ENCODE measurements at places on chromosomes 2 and 18.

- no peak for DNase-seq
- no peaks in the 10 kb centered on the region for H3K36me3 ChIP-seq
- H3K4me1 ChIP-seq, result no peaks in the 10 kb centered on the region
- peaks cover 8% of the 10 kb centered on the region for H3K27me3 ChIP-seq
These were observed 444.2 kb downstream of the LRATD1 start for GRCh38 chr2:15076668-15077067.

DNA sequence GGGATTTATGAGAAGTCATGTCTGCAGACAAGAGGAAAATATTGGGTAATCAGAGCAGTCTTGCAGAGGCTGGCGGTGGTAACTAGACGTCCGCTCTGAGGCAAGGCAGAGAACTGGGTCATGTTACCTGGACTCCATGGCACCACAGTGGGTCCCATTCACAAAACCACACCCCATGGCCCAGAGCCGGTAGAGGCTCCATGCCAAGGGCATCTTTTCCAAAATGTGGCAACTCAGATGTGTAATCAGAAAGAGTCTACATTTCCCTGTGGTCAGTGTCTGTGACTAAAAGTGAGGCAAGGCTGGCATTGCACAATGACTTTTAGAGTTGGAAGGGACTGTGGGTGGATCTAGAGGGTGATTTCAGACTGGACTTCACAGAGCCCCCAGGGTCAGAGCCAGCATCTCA is 113.1 kb downstream of the MREG start:
- H3K4me1 ChIP-seq, result no peaks in the 10 kb centered on the region
- H3K27ac ChIP-seq, result no peak overlapping the region
- no peak for DNase-seq
- no peaks in the 10 kb centered on the region for H3K27me3 ChIP-seq
- no peaks in the 10 kb centered on the region for H3K36me3 ChIP-seq

GRCh38 chr18:37764541-37765288 is 199.1 kb upstream of the CELF4 start:
- H3K27ac ChIP-seq, result no peak overlapping the region
- H3K36me3 ChIP-seq, result no peaks in the 10 kb centered on the region
- no peaks in the 10 kb centered on the region for H3K4me1 ChIP-seq
- no peaks in the 10 kb centered on the region for H3K27me3 ChIP-seq
- H3K4me3 ChIP-seq, result no peak overlapping the region

DNA sequence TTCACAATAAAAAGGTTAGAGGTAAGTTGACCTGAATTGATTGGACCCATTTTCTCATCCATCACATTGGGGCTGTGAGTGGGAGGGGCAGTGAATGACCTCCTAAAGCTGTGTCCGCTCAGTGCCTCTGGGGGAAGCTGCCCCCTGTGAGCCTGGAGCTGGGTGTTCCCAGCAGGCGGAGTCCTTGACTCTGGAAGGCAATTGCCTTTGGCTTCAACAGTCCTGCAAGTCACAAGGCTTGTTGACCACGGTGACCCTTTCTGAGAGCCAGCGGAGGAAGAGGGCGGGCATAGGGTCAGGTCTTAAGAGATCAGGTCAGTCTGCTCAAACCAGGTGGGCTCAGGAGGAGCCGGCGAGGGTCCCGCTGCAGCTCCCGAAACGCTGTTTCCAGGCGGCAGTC is 1.1 kb upstream of the CIDEA start:
- H3K27me3 ChIP-seq, result peaks cover 91% of the 10 kb centered on the region
- no peak for DNase-seq
- H3K4me1 ChIP-seq, result peaks cover 19% of the 10 kb centered on the region
- no peak overlapping the region for H3K27ac ChIP-seq
- H3K36me3 ChIP-seq, result no peaks in the 10 kb centered on the region

DNA sequence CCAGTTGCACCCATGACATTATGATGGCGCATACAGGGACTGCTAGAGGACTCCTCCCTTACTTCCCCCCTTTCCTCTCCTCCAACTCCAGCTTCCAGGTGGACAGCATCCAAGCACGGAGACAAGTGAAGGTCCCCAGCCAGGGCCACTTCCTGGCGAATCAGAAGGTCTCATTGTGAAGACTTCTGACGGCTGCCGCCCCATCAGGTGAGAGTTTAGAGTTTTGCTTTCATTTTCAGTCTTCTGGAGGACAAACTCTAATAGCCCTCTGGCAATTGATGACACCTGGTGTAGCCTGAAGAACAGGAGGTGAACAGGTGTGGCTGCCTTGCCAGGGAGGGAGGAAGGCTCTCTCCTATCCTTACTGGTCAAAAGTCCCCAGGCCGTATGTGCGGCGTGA is 77.3 kb upstream of the KCNH7 start:
- no peak for DNase-seq
- H3K4me3 ChIP-seq, result no peak overlapping the region
- no peaks in the 10 kb centered on the region for H3K27me3 ChIP-seq

DNA sequence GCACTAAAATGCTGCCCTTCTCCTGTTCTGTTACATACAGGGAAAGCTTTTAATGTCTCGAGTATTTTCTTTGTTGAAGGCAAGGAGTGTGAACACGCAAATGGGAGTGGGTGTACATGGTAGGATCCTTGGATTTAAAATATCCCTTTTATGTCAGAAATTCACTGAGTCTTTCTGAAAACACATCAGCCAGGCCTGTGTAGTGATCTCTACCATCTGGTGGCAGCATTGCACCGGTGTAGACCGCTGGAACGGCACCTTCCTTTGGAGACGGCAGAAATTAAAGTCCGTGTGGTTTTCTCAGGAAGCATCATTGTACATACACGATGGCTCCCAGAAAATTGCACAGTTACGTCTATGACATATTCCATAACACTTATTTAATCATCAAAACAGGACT is 515.8 kb downstream of the GALR1 start:
- no peak overlapping the region for H3K27ac ChIP-seq
- H3K4me3 ChIP-seq, result no peak overlapping the region
- DNase-seq, result no peak
- peaks cover 42% of the 10 kb centered on the region for H3K27me3 ChIP-seq

- no peak for DNase-seq
- no peaks in the 10 kb centered on the region for H3K27me3 ChIP-seq
- no peak overlapping the region for H3K4me3 ChIP-seq
- H3K27ac ChIP-seq, result peak overlapping the region; percentile 21
- H3K36me3 ChIP-seq, result peaks cover 15% of the 10 kb centered on the region
These were observed 18.6 kb downstream of the PRKD3 start for GRCh38 chr2:37306024-37306423.

GRCh38 chr2:75833386-75833785 is 122.7 kb upstream of the GCFC2 start:
- no peaks in the 10 kb centered on the region for H3K36me3 ChIP-seq
- H3K27ac ChIP-seq, result no peak overlapping the region
- peaks cover 4% of the 10 kb centered on the region for H3K27me3 ChIP-seq
- no peak overlapping the region for H3K4me3 ChIP-seq
- no peaks in the 10 kb centered on the region for H3K4me1 ChIP-seq

DNA sequence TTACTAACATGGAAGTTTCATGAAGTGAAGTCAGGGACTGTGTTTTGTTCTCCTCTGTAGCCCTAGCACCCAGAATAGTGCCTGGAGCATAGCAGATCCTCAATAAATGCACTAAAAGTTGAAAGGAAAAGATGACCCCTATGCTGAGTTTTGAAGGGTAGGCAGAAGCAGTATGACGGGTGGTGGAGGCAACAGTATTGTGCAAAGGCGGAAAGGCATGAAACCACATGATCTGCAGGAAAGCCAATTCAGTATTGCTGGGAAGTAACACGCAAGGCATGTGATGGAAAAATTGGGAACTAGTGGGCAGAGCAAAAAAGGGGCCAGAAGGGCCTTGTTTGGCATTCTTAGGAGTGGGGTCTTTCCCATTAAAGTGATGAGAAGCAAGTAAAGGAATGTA is 23.1 kb downstream of the DTNB start:
- H3K36me3 ChIP-seq, result peaks cover 24% of the 10 kb centered on the region
- no peak for DNase-seq
- no peaks in the 10 kb centered on the region for H3K27me3 ChIP-seq
- H3K27ac ChIP-seq, result no peak overlapping the region
- no peak overlapping the region for H3K4me3 ChIP-seq

- no peaks in the 10 kb centered on the region for H3K4me1 ChIP-seq
- no peaks in the 10 kb centered on the region for H3K27me3 ChIP-seq
- DNase-seq, result no peak
- H3K27ac ChIP-seq, result no peak overlapping the region
- H3K36me3 ChIP-seq, result no peaks in the 10 kb centered on the region
These were observed 68.7 kb downstream of the FSIP2 start for GRCh38 chr2:185807351-185807750.

GRCh38 chr2:49296107-49296867 is 142.0 kb upstream of the FSHR start:
- no peaks in the 10 kb centered on the region for H3K36me3 ChIP-seq
- DNase-seq, result no peak
- H3K4me1 ChIP-seq, result no peaks in the 10 kb centered on the region
- H3K27me3 ChIP-seq, result no peaks in the 10 kb centered on the region
- no peak overlapping the region for H3K4me3 ChIP-seq
- H3K27ac ChIP-seq, result no peak overlapping the region

DNA sequence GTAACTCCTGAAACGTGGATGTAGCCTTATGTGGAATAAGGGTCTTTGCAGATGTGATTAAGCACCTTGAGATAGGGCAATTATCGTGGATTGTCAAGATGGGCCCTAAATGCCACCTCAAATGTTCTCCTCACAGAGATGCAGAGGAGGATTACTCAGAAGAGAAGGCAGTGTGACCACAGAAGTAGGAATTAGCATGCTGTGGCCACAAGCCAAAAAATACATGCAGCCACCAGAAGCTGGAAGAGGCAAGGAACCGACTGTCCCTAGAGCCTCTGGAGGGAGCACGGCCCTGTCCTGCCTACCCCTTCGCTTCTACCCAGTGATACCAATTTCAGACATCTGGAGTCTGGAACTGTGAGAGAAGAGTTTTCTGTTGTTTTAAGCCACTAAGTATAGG is 47.3 kb upstream of the MGAT5 start:
- peaks cover 4% of the 10 kb centered on the region for H3K4me1 ChIP-seq
- H3K27ac ChIP-seq, result no peak overlapping the region
- no peak overlapping the region for H3K4me3 ChIP-seq
- no peaks in the 10 kb centered on the region for H3K36me3 ChIP-seq

DNA sequence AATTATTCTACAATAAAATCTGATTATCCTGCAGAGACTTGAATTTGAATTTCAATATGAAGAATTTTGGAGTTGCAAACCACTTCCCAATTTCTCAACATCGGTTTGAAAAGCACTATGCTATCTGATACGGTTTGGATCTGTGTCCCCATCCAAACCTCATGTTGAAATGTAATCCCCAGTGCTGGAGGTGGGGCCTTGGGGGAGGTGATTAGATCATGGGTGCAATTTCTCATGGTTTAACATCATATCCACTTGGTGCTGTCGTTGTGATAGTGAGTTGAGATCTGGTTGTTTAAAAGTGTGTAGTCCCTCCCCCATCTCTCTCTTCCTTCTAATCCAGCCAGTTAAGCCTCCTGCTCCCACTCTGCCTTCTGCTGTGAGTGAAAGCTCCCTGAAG is 205.7 kb downstream of the NBAS start:
- no peak for DNase-seq
- no peak overlapping the region for H3K27ac ChIP-seq
- H3K4me3 ChIP-seq, result no peak overlapping the region
- H3K4me1 ChIP-seq, result peaks cover 19% of the 10 kb centered on the region

GRCh38 chr2:28565720-28566295 is 69.9 kb downstream of the PLB1 start:
- H3K27me3 ChIP-seq, result peaks cover 3% of the 10 kb centered on the region
- H3K36me3 ChIP-seq, result peaks cover 4% of the 10 kb centered on the region
- H3K4me1 ChIP-seq, result peaks cover 4% of the 10 kb centered on the region
- peak overlapping the region; percentile 92 for H3K4me3 ChIP-seq

DNA sequence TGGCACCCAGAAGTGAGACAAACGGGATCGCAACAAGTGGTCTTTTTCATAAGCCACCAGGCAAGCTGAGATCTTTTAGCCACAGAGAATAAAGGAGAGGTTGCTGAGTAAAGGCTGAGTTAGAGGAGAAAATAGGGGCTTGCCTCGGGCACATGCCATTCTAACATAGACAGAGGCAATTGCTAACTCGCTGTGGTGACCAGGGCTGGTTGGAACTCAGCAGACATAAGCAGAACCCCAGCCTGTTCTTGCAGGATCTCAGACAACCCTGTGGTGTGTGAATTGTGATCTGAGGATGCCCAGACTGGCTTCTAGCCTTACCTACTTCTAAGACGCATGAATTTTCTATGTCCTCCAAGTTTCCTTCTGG is 300.2 kb downstream of the CDCA7 start:
- peaks cover 17% of the 10 kb centered on the region for H3K27me3 ChIP-seq
- no peak overlapping the region for H3K27ac ChIP-seq
- DNase-seq, result no peak
- no peaks in the 10 kb centered on the region for H3K36me3 ChIP-seq
- H3K4me3 ChIP-seq, result no peak overlapping the region

DNA sequence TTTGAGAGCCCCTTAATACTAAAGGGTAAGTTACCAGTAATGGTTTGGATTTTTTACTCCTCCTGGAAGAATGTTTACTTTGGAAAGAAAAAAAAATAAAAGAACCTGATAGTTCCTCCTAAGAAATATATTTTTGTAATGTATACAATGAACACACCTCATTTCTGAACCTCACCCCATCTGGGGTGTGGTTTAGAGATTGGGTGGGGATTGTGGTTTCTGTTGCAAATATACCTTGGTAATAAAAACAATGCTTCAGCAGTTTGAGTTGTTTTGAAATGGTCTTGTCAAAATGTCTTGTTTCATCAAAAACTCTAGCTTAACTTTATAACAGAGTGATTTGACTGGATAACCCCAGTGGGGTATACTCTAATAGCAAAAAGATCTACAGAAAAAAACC is 448.9 kb upstream of the MEIS1 start:
- H3K4me3 ChIP-seq, result no peak overlapping the region
- H3K27me3 ChIP-seq, result no peaks in the 10 kb centered on the region
- peak overlapping the region; percentile 92 for H3K27ac ChIP-seq

- H3K36me3 ChIP-seq, result peaks cover 6% of the 10 kb centered on the region
- peaks cover 12% of the 10 kb centered on the region for H3K4me1 ChIP-seq
- DNase-seq, result no peak
- H3K27me3 ChIP-seq, result no peaks in the 10 kb centered on the region
These were observed 26.8 kb downstream of the AAK1 start for GRCh38 chr2:69616755-69617154.

- H3K4me1 ChIP-seq, result peaks cover 10% of the 10 kb centered on the region
- H3K36me3 ChIP-seq, result no peaks in the 10 kb centered on the region
- peaks cover 32% of the 10 kb centered on the region for H3K27me3 ChIP-seq
- H3K4me3 ChIP-seq, result no peak overlapping the region
These were observed 373.5 kb downstream of the EN1 start for GRCh38 chr2:118473846-118474540.
